ENCODE measurements at places on chromosomes 16 and 17. TPM values are rescaled to one million over a fixed set of nuclear protein-coding genes. Genes with fewer than 3 reads are reported as not detected.

DNA sequence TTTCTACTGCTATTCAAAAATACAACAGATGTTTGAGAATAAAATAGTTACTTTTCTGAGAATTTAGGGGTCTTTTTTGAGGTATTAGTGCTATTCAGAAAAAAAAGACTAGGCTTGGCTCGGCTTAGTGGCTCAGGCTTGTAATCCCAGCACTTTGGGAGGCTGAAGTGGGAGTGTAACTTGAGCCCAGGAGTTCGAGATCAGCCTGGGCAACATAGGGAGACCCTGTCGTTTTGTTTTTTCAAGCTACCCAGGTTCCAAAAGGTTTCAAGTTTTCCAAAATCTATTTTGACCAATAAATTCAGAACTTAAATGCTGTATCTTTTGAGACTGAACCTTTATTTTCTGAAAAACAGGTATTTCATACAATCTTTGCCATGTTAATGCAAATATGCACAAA lies 3.2 kb upstream of the ARL6IP1 start:
- DNase-seq = no peak

DNA sequence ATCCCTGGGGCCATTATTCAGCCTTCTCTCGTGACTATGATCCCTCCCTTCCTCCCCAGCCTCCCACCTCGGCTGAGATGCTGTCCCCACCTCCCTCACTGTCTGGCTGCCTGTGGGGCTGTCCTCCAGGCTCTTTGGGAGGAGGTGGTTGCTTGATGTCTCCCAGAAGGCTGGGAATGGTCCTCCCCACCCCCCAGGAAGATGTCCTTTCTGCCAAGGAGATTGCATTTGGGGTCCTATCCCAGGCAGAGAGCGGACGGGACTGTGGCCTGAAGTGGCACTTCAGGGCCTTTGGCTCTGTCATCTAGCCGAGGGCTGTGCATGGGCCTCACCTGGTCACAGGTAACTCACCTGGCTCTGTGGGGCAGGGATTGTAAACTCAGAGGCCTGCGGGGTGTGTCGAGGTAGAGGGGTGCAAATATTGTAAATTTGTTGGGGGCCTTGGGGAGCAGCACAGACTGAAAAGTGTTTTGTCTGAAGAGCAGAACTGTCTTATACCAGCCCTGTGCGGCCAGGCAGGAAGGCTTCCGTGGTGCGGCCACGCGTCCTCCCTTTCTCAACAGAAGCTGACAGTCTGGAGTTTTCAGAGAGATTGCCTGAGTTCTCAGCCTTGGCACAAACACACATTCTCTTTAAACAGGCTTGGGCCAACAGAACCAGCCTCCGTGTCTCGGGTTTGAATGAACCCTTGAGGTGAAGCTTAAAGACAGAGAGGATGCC lies 177.9 kb downstream of the SEC14L1 start:
- no peak for DNase-seq

Gene SPNS3
- total RNA-seq = 0.40 TPM

DNA sequence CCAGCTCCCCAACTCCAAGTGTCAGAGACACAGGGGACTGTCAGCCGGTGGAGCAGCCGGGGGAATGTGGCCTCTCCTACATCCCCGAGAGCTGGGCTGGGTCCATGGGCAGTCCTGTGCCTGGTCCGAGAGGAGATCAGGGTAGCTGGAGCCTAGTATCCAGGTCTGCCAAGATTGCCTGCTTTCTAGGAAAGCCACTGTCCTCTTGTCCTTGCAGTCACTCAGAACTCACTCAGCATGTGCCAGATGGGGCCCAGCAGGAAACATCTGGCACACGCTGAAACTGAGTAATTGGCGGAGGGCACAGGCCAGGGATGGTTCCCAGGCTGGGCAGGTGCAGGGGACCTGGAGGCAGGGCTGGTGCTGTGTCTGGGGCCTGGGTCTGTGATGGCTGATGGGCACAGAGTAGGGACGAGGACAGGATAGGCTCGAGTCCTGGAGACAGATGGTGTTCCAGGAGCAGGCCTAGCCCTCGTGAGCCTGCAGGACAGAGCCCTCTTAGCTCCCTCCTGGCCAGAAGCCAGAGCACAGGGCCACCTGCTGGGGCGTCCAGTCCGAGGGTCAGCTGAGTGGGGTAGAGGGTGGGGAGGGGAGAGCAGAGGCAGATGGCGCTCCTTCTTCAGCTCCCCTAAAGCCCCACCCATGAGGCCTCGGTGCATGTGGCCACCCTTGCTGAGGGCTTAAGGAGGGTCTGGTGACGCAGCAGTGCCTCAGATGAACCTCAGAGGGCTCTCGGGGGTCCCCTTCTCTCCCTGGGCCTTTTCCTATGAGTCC lies 31.1 kb downstream of the ADCY7 start:
- peak; percentile 21 for DNase-seq

Gene DPEP2
- total RNA-seq = 8.9 TPM

- no peak for DNase-seq
Measured at GRCh38 chr17:68347380-68347779, 56.1 kb downstream of the ARSG start.

DNA sequence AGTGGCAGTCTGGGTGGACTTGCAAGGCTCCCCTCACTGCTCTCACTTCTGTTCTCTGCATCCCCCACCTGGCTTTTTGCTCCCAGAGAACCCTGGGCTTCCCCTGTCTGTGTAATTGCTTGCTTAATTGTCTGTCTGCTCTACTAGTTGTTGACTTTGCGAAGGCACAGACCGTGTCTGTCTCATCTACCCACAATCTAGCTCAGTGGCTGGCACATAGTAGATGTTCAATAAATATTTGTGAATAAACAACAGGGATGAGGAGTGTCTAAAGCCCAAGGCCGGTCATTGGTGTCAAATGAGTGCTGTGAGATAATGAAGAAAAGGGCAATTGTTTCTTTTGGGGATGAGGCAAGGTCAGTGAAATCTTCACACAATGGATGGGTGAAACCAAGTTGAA lies 2.8 kb upstream of the SEZ6 start:
- no peak for DNase-seq

GRCh38 chr16:57999971-58000705 lies at the start of gene ZNF319:
Gene ZNF319 (minus strand): TSS chr16:58000672. CDS start chr16:57998265, 2,407 bp downstream.
- DNase-seq = no peak

DNA sequence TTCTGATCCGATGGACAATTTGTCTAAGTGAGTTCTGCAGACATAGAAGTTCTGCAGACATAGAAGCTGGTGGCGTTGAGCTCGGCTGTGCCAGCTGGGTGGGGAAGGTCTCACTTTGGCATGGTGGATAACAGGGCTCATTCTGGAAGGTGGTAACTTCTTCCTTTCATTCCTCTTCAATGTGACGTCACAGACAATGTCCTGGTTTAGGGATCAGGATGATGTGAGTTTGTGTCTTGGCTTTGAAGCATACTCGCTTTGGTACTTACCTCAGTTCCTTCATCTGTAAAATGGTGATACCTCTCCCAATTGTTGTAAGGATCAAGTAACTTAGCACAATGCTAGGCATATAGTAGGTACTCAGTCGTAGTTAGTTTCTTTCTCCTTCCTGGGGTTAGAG lies 408.8 kb upstream of the ASIC2 start:
- DNase-seq = no peak

DNA sequence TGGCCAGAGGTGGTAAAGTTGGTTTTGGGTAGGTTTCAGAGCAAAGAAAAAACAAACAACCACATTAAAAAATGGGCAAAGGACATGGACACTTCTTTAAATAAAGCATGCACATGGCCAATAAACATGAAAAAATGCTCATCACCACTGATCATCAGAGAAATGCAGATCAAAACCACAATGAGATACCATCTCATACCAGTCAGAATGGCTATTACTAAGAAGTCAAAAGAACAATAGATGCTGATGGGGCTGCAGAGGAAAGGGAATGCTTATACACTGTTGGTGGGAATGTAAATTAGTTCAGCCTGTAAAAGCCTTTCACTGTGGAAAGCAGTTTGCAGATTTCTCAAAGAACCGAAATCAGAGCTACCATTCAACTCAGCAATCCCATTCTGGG lies 598.4 kb upstream of the SOX9 start:
- no peak for DNase-seq

DNA sequence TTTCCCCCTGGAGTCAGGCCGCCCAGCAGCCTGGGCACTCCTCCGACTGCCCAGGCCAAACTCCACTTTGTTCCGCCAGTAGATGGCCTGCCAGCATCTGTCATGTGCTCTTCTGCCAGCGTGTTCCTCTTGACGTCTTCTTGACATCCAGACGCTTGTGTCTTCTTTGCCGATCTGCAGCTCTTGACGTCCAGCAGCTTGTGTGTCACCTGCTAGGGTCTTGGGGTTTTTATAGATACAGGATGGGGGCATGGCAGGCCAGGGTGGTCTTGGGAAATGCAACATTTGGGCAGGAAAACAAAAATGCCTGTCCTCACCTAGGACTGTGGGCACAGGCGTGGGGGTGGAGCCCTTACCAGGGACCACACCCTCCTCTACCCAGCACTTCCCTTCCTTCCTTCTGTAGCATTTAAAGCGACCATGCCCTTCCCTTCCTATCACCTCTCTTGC lies 88.7 kb downstream of the BMERB1 start:
- DNase-seq = peak; percentile 14

- DNase-seq = no peak
Measured at GRCh38 chr16:73916829-73917594, 379.6 kb upstream of the PSMD7 start.

Gene ITGAD
- not detected for total RNA-seq

DNA sequence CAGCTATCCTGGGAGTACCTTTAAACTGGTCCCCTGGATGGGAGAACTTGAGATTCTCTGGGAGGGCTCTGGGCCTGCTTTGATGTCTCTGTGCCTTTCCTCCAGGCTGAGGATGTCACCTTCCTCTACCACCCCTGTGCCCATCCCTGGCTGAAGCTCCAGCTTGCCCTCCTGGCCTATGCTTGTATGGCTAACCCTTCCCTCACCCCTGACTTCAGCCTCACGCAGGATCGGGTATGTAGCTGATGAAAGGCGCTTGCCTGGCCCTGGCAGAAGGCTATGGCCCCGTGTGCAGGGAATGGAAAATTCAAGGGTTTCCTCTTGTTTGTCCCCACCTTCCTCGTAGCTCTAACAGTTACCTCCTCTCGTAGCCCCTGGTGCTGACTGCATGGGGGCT lies 3.0 kb downstream of the TP53I13 start:
- no peak for DNase-seq

DNA sequence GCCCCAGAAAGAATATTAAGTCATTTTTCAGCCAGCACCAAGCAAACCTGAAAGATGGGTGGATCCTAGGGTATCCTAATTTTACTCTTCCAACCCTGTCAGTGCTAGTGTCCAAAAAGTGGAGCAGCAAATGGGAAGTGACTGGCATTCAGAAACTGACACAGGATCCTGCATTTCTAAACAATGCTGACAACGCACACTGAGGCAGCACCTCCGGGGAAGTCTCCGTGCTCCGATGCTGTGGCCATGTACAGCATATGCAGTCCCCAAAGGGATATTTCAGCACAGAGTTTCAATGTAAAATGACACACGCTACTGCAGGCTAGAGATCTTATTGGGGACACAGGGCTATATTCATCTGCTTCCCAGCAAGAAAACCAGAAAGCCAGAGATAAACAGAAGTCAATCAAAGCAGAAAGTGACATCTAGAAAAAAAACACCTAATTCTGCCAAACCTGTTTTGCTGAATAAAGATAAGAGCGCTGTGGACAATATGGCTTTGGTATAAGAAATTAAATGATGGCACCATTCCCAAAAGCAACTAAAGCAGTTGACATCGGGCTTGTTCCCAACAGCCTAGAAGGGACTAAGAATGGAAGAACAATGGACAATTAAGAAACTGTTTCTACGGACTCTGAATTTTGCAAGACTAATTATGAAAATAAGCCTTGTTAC lies 17.3 kb downstream of the XYLT1 start:
- DNase-seq = no peak

Gene C17orf78
- not detected for total RNA-seq

Gene KRTAP3-1
- total RNA-seq = not detected

GRCh38 chr17:15405058-15405415 lies 62.4 kb downstream of the CDRT4 start:
- DNase-seq = no peak

DNA sequence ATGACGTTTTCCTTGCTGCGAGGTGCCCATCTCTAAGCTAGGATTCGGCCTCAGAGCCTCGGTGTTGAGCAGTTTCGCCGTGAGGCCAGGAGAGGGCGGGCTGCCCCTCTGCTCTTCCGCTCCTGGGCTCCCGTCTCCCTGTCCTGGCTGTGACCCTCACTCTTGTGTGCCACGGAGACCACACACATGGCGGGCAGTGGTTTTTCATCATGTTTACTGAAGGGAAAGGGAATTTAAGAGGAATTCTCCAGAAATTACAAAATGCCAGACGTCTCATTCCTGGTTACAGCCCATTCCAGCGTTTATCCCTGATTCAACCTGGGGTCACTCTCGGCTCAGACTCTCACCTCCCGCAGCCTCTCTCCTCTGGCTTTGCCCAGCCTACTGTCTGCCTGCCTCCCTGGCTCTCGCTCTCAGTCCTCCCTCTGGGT lies 96.8 kb upstream of the ELAC2 start:
- no peak for DNase-seq

GRCh38 chr16:85062323-85062722 lies 34.7 kb downstream of the KIAA0513 start:
- no peak for DNase-seq

DNA sequence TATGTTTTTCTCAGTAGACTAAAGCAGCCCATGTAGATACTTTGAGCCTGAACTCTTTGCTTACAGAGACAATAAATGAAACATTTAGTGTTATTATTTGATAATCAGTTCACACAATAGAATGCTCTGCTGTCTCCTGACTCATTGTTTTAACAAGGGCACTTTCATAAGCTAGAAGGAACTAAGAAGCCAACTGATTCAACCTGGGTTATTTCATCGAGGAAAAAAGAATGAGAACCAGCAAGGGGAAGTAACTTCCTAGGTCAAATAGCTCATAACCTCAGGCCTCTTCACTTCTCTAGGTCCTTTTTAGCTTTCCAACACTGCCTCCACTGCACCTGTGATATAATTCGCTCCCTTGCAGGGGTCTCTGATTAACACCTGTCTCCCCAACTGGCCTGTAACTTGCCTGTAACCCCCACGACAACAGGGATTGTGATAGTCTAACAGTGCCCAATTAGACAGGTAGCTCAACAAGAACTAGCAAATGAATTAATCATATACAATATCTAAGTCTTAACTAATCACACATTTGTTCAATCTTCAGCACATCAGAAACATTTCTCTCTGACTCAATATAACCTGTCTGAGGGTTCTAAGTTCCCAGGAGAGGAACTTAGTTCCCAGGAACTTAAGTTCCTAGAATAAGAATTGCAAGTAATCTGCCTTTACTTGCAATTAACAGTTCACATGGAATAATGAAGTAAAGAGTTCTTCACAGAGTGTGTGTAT lies 34.8 kb downstream of the RFFL start:
- DNase-seq = peak; percentile 54

DNA sequence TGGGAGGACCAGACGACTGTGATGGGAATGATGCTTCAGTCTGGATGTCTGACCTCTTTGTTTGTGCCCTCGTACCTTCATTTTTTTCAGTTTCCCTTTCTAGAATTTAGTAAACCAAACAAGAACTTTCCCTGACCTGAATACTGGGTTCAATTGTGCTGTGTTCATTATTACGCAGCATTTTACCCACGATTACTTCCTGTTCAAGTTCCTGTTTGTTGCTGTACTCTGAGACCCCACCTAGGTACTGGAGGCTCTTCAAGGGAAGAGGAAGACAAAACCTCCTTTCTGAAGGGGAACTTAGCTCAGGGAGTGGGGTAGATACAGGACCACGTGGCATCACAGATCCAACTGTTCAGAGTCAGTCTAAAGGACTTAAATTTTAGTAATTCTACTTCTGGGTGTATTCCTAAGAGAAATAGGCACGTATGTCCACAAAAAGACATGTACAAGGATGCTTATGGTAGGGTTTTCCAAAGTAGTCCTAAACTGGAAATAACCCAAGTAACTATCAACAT lies 9.2 kb upstream of the PRKCB start:
- DNase-seq = no peak

All from lung microvascular endothelial cell (primary cell).